ENCODE measurements at places on chromosomes 11 and 22. TPM values are rescaled to one million over a fixed set of nuclear protein-coding genes. Genes with fewer than 3 reads are reported as not detected.

Gene C11orf97
- not detected for total RNA-seq

Gene SULT4A1
- total RNA-seq: 3.2 TPM

Gene TMEM121B
- not detected for total RNA-seq

Gene LRRC75B
- 17.9 TPM for total RNA-seq

- peaks cover 12% of the 10 kb centered on the region for H3K4me1 ChIP-seq
- no peaks in the 10 kb centered on the region for H3K27me3 ChIP-seq
- DNase-seq: no peak
- no peak overlapping the region for H3K4me3 ChIP-seq
These were observed 20.8 kb downstream of the FADS3 start for GRCh38 chr11:61870541-61871031.

- no peak overlapping the region for H3K27ac ChIP-seq
- DNase-seq: no peak
- H3K4me3 ChIP-seq: no peak overlapping the region
- no peaks in the 10 kb centered on the region for H3K27me3 ChIP-seq
These were observed 17.0 kb upstream of the CDON start for GRCh38 chr11:126079621-126080124.

Gene TEAD1
- 50.3 TPM for total RNA-seq

Gene JAML
- 17.2 TPM for total RNA-seq

GRCh38 chr11:83659466-83659865 is 373.3 kb upstream of the CCDC90B start:
- no peak overlapping the region for H3K27ac ChIP-seq
- H3K27me3 ChIP-seq: no peaks in the 10 kb centered on the region
- H3K4me1 ChIP-seq: no peaks in the 10 kb centered on the region
- no peak overlapping the region for H3K4me3 ChIP-seq

Gene ADM2
- not detected for total RNA-seq

Gene DEAF1
- total RNA-seq: 33.6 TPM

DNA sequence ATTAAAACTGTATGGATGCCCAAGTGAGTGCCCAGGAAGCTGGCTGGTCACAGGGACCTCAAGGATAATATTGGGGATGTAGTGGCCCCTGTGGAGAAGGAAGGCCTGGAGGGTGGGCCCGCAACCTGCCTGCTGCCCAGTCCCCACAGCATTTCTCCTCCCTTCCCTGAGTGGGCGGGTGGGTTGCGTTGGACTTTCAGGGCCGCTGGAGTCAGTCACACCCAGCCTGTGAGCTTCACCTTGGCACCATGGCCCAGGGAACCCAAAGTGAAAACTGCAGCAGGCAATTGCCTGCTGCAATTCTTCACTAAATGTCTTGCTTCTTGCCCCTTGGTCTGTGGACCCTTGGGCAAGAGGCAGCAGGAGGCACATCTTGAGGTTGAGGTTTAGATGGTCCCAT is 4.7 kb downstream of the GNAZ start:
- H3K36me3 ChIP-seq: no peaks in the 10 kb centered on the region
- H3K4me1 ChIP-seq: peaks cover 15% of the 10 kb centered on the region
- H3K4me3 ChIP-seq: no peak overlapping the region

Gene GRAMD1B
- 4.9 TPM for total RNA-seq

DNA sequence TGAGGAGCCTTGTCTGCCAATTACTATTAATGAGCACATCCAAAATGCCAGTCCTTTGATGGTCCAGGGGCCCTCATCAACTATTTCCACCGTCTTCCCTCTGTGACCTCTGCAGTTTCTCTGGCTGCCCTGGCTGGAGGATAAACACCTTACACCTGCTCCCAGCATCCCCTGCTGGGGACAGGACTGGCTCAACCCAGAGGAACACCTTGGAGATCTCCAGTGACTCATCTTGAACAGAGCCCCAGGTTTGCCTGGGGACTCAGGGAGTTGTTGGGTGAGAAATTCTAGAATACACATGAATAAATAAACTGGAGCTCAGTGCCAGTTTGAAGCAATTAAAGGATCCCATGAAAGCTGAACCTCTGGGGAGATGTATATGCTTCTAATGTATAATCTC is 24.0 kb upstream of the ELF5 start:
- H3K4me1 ChIP-seq: no peaks in the 10 kb centered on the region
- no peaks in the 10 kb centered on the region for H3K36me3 ChIP-seq

- no peaks in the 10 kb centered on the region for H3K36me3 ChIP-seq
- H3K27me3 ChIP-seq: no peaks in the 10 kb centered on the region
- no peak for DNase-seq
- H3K27ac ChIP-seq: no peak overlapping the region
- peak overlapping the region; percentile 22 for H3K4me3 ChIP-seq
- H3K4me1 ChIP-seq: peaks cover 16% of the 10 kb centered on the region
These were observed 47.1 kb downstream of the SLC22A12 start for GRCh38 chr11:64638018-64638665.

- H3K27me3 ChIP-seq: no peaks in the 10 kb centered on the region
- no peak overlapping the region for H3K4me3 ChIP-seq
- no peak overlapping the region for H3K27ac ChIP-seq
- peaks cover 5% of the 10 kb centered on the region for H3K4me1 ChIP-seq
These were observed 35.0 kb downstream of the PDGFB start for GRCh38 chr22:39209756-39210155.

GRCh38 chr22:38811241-38811640 is 17.3 kb upstream of the DNAL4 start:
- H3K27ac ChIP-seq: no peak overlapping the region
- H3K4me3 ChIP-seq: no peak overlapping the region
- no peaks in the 10 kb centered on the region for H3K36me3 ChIP-seq
- no peak for DNase-seq
- H3K4me1 ChIP-seq: no peaks in the 10 kb centered on the region

DNA sequence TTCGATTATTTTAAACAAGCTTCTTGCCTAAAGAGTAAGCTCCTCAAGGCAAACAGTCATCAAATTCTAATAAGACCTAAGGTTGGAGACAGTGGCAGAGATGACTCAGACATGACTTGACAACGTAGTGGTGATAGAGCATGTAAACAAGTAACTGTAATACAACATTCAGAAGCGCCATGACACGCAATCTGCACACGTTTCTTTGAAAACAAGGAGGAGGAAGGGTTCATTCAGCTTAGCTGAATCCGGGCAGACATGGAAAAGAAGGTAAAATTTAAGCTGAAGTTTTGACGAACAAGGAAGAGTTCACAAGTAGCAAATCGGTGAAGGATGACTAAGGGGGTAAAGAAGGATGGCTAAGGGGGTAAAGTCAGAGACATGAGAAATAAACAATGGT is 152.4 kb upstream of the ZC3H12C start:
- H3K27me3 ChIP-seq: no peaks in the 10 kb centered on the region
- H3K27ac ChIP-seq: no peak overlapping the region
- DNase-seq: no peak
- no peak overlapping the region for H3K4me3 ChIP-seq

DNA sequence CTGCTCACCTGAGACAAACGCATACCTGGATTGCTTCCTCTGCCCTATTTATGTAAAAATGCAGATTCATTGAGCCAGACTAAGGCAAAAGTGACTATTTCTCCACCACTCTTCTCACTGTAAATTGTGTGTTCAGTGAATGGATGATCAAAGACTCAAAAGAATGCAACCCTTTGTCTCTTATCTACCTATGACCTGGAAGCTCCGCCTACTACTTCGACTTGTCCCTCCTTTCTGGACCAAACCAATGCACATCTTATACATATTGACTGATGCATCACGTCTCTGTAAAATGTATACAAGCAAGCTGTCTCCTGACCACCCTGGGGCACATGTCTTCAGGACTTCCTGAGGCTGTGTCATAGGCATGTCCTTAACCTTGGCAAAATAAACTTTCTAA is 418.0 kb upstream of the SYN3 start:
- no peaks in the 10 kb centered on the region for H3K27me3 ChIP-seq
- no peaks in the 10 kb centered on the region for H3K4me1 ChIP-seq
- H3K27ac ChIP-seq: no peak overlapping the region
- no peak overlapping the region for H3K4me3 ChIP-seq

Gene OR51I1
- total RNA-seq: not detected

DNA sequence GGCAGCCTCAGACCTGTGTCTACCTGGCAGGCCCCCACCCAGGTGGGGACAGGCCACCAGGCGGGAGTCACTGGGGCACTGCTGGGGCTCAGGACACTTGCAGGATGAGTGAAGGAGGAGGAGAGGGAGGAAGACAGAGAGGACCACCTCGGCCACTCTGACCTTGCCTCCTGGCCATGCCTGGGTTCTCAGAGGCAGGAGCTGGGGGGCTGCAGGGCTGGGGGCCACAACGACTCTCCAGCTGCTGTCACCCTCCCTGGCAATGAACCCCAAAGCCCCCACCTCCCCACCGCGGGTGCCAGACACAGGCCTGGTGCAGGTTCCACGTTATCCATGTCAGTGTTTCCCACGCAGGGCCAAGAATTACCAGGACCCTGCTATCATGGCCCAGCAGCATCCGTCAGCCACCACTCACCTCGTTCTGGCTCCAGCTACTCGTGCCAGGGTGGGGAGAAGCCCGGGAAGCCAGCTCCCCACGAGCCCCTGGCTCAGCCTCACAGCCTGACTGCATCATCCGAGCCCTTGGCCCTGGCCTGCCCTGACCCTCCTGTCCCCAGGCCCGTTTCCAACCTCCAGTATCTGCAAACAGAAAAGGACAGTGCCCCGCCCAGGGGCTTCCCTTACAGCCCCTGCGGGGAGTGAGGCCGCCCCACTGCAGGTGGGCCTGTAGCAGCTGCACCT is 62.4 kb downstream of the BRD1 start:
- peak; percentile 62 for DNase-seq
- H3K27ac ChIP-seq: no peak overlapping the region
- H3K36me3 ChIP-seq: no peaks in the 10 kb centered on the region
- H3K27me3 ChIP-seq: no peaks in the 10 kb centered on the region

GRCh38 chr11:109697140-109697843 is 275.3 kb downstream of the C11orf87 start:
- H3K36me3 ChIP-seq: no peaks in the 10 kb centered on the region
- H3K27ac ChIP-seq: no peak overlapping the region
- H3K27me3 ChIP-seq: no peaks in the 10 kb centered on the region

DNA sequence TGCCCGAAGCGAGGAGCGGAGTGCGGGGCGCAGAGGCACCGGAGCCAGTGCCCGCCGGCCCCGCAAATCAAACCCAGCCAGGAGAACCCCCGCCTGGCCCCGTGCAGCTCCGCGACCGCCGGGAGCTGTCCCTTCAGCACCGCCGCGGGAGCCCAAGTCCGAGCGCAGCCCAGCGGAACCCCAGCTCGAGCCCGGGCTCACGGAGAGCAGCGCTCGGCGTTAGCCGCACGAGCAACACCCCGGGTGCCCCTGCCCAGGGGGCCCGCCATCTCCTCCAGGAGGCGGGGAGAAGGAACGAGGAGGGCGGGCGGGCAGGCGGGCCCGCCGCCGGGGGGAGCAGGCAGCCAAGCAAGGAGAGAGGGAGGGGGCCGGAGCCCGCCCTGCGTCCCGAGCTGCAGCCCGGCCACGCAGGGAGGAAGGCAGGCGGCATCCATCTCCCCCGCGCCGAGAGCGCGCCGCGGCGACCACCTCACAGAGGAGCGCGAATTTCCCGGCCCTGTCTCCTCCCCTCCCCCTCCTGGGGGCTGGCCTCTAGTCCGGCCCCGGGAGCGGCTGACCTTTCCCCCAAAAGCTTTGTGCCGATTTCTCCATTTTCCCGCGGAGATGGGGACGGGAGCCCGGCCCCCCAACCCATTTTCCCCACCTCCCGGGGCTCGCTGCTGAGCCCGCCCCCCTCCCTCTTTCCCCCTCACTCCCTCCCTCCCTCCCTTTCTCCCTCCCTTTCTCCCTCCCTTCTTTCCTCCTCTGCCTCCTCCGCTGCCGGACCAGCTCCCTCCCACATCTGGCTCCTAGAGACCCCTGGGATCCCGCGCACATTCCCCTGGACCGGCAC is 621 bp downstream of the KCNC1 start:
- peak overlapping the region; percentile 47 for H3K4me3 ChIP-seq
- no peaks in the 10 kb centered on the region for H3K27me3 ChIP-seq
- peak overlapping the region; percentile 63 for H3K27ac ChIP-seq

Gene MYO7A
- 9.1 TPM for total RNA-seq

Gene APOL4
- 4.2 TPM for total RNA-seq

Gene TBX1
- total RNA-seq: 7.1 TPM

Data from vagina (tissue), 2 donors.